ENCODE measurements at places on chromosomes 13 and 19.
A peak's percentile ranks its signal among the peaks of the same experiment; 100 is the strongest.

- H3K27me3 ChIP-seq, result peaks cover 8% of the 10 kb centered on the region
- H3K27ac ChIP-seq, result no peak overlapping the region
- no peak overlapping the region for H3K4me3 ChIP-seq
- H3K36me3 ChIP-seq, result no peaks in the 10 kb centered on the region
Observed at GRCh38 chr19:28377077-28377476, 835.9 kb downstream of the UQCRFS1 start.

- H3K27ac ChIP-seq, result no peak overlapping the region
- no peaks in the 10 kb centered on the region for H3K36me3 ChIP-seq
- peaks cover 8% of the 10 kb centered on the region for H3K4me1 ChIP-seq
Observed at GRCh38 chr19:42052241-42052863, 17.7 kb downstream of the GRIK5 start.

GRCh38 chr19:15091918-15092753, 10.1 kb downstream of the OR1I1 start:
- no peak overlapping the region for H3K4me3 ChIP-seq
- no peak for DNase-seq
- H3K27ac ChIP-seq, result no peak overlapping the region
- H3K4me1 ChIP-seq, result no peaks in the 10 kb centered on the region
- no peaks in the 10 kb centered on the region for H3K36me3 ChIP-seq

DNA sequence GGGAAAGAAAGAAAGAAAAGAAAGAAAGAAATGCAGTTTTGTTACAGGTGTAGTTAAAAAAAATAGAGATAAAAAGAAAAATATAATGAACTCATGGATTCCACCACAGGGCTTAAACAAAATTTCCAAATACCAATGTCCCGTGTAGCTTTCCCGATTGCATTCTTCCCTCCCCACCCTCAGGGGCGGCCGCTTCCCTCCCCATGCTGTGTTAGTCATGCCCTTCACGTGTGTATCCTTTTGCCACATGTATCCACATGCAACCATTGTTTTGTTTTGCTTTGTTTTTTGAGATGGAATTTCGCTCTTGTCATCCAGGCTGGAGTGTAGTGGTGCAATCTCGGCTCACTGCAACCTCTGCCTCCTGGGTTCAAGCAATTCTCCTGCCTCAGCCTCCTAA, 3.6 kb upstream of the KMT5C start:
- no peak overlapping the region for H3K4me3 ChIP-seq
- peaks cover 35% of the 10 kb centered on the region for H3K36me3 ChIP-seq
- DNase-seq, result no peak
- no peak overlapping the region for H3K27ac ChIP-seq
- peaks cover 27% of the 10 kb centered on the region for H3K4me1 ChIP-seq
- H3K27me3 ChIP-seq, result peaks cover 52% of the 10 kb centered on the region

- H3K4me1 ChIP-seq, result no peaks in the 10 kb centered on the region
- no peak overlapping the region for H3K27ac ChIP-seq
Observed at GRCh38 chr13:67100730-67101129, 129.4 kb downstream of the PCDH9 start.

DNA sequence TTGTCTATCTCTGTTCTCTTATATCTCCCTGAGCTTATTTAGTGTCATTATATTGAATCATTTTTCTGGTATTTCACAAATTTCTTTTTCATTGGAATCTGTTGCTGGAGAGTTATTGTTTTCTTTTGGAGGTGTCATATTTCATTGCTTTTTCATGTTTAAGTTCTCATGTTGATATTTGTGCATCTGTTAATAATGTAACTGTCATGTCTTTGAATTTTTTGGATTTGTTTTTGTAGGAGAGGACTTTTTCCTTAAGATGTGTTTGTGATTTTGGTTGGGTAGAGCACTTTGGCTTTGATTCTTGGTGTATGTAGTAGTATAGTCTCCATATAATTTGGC, 64.0 kb downstream of the DNAJC3 start:
- H3K4me1 ChIP-seq, result peaks cover 27% of the 10 kb centered on the region
- H3K4me3 ChIP-seq, result no peak overlapping the region
- DNase-seq, result no peak
- no peak overlapping the region for H3K27ac ChIP-seq
- H3K36me3 ChIP-seq, result peaks cover 4% of the 10 kb centered on the region

DNA sequence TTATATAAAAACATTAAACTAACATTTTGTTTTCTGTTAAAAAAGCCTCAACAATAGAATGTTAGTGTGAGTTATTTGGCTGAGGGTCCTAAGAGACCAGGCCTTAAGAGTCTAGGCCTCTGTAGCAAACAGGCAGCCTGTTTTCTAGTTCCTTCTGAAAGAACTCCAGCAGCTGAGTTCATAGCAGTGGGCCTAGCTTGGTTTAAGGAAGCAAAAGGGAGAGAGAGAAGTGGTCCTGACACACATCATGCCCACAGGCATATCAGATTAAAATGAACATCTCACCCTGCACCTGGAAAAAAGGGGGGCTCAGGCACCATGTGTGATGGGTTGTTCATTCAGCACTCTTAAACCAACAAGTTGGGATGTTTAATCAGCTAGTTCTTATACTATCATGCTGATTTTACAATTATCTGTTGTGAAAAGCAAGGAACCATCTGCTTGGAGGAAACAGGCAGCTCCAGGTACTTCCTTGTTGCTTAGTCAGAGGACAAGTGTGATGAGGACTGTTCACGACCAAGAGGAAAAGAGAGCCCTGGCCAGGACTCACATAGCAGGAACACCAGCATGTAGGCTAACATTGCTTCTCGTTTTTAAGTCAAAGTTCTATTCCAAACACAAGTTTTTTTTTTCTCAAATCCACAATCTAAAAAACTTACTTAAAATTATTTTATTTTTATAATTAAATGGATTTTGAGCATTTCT, 81.3 kb upstream of the FRY start:
- H3K27me3 ChIP-seq, result no peaks in the 10 kb centered on the region
- H3K4me1 ChIP-seq, result no peaks in the 10 kb centered on the region
- H3K27ac ChIP-seq, result no peak overlapping the region
- H3K36me3 ChIP-seq, result no peaks in the 10 kb centered on the region
- H3K4me3 ChIP-seq, result no peak overlapping the region
- no peak for DNase-seq

GRCh38 chr19:7852851-7853769, 21.1 kb downstream of the PRR36 start:
- no peak overlapping the region for H3K4me3 ChIP-seq
- DNase-seq, result peak; percentile 42
- H3K27me3 ChIP-seq, result peaks cover 17% of the 10 kb centered on the region
- H3K27ac ChIP-seq, result peak overlapping the region; percentile 68

DNA sequence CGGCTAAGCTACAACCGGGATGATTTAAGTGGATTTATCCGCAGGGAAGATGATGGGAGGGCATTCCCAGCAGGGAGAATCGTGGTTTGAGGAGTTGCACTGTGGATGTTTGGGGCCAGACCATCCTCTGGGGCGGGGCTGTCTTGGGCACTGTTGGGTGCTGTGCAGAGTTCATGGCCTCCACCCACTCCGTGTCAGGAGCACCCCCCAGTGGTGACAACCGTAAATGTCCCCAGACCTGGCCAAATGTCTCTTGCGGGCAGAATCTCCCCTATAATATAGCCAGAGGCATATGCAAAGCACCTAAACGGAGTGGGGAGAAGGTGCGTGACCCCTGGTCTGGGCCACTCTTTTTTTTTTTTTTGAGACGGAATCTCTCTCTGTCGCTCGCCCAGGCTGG, 40.2 kb downstream of the SMIM24 start:
- no peak overlapping the region for H3K27ac ChIP-seq
- DNase-seq, result peak; percentile 38
- H3K4me1 ChIP-seq, result peaks cover 16% of the 10 kb centered on the region
- no peaks in the 10 kb centered on the region for H3K27me3 ChIP-seq

DNA sequence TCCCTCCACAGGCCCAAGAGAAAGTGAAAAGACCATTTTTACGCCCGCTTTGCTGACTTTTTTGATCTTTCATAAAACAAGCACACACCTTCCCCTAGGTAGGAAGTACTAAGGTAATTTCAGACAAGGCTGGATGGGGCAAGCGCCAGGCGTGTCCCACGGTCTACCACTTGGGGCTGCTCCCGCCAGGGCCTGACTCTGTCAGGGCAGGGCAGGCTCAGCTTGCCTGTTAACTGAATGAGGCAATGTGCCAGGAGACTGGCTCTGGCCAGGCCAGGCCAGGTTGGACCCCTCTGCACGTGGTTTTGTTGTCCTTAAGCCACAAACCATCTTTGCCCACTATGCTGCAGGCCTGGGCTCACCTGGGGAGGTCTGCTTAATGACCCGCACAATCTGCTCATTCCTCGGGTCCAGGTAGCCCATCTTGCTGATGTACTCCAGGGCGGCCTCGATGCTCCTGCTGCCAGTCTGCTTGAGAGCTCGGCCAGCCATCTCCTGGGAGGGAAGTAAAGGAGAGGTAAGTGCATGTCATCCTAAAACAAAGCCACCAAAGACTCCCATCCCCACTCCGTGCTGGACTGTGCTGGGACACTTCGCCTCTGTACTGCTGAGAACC, 70.4 kb downstream of the LATS2 start:
- peaks cover 13% of the 10 kb centered on the region for H3K27me3 ChIP-seq
- H3K4me1 ChIP-seq, result no peaks in the 10 kb centered on the region
- DNase-seq, result no peak
- H3K4me3 ChIP-seq, result no peak overlapping the region
- H3K36me3 ChIP-seq, result peaks cover 15% of the 10 kb centered on the region

DNA sequence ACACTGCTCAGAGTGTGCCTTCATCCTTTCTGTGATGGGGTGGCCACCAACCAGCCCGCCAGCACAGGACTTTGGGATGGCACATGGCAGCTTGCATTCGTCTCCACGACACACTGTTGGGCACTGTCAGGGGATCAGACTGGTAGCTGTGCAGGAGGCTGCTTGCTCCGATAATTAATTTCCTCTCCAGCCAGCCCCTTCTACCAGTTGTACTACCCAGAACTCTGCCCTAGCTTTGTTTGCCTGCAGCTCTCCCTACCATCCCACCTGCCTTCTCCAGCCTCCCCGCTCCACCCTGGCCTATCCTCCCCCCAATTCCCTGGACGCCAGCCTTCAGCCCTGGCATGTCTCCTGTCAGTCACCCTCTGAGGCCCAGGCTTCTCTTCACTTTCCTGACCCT, 228.3 kb downstream of the TSHZ3 start:
- no peaks in the 10 kb centered on the region for H3K4me1 ChIP-seq
- peaks cover 18% of the 10 kb centered on the region for H3K27me3 ChIP-seq
- DNase-seq, result no peak
- no peak overlapping the region for H3K4me3 ChIP-seq
- no peak overlapping the region for H3K27ac ChIP-seq

- peak within 1 kb of the TSS; percentile 91 for H3K27ac ChIP-seq
- DNase-seq, result peak; percentile 9
- H3K27me3 ChIP-seq, result peaks cover 31% of the 10 kb centered on the region
- peaks cover 8% of the 10 kb centered on the region for H3K4me1 ChIP-seq
- H3K4me3 ChIP-seq, result peak within 1 kb of the TSS; percentile 94
Observed at GRCh38 chr19:43950834-43951645, at the start of gene ZNF221. TSS of gene ZNF221 (plus strand) at chr19:43951228. CDS start at chr19:43962727, 11,499 bp downstream.

DNA sequence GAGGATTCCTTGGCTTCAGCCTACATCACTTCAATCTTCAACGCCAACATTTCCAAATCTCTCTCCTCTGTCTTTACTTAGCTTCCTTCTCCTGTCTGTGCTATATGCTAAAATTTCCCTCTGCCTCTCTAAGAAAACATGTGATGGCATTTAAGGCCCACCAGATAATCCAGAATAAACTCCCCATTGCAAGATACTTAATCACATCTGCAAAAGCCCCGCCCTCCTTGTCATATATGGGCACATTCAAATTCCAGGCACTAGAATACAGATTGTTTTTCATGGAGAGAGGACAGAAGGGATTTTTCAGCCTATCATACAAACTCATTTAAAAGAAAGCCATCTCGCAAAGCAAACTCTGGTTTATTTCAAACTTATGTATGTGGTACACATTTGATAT, 16.2 kb downstream of the ARGLU1 start:
- H3K27me3 ChIP-seq, result no peaks in the 10 kb centered on the region
- no peak overlapping the region for H3K4me3 ChIP-seq
- H3K4me1 ChIP-seq, result peaks cover 60% of the 10 kb centered on the region
- peak overlapping the region; percentile 9 for H3K27ac ChIP-seq

DNA sequence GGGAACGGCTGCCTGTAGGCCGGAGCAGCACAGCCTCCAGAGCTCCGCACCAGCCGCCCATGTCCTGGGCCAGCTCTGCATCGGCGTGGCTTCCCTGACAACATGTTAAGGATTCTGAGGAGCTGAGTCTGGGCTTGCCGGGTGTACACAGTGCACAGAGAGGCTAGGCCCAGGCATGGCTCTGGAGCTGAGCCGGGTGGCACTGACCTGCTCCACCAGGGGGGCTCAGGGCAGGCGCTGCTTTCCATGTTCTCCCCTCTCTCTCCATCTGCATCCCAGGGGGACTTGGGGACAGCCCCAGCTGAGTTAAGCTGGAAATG, 31.6 kb downstream of the AP1M1 start:
- no peaks in the 10 kb centered on the region for H3K27me3 ChIP-seq
- H3K27ac ChIP-seq, result no peak overlapping the region
- H3K4me1 ChIP-seq, result no peaks in the 10 kb centered on the region

- H3K4me3 ChIP-seq, result no peak overlapping the region
- no peaks in the 10 kb centered on the region for H3K27me3 ChIP-seq
- H3K36me3 ChIP-seq, result peaks cover 21% of the 10 kb centered on the region
- H3K4me1 ChIP-seq, result no peaks in the 10 kb centered on the region
- no peak overlapping the region for H3K27ac ChIP-seq
Observed at GRCh38 chr13:95716231-95716630, 39.3 kb downstream of the DNAJC3 start.

DNA sequence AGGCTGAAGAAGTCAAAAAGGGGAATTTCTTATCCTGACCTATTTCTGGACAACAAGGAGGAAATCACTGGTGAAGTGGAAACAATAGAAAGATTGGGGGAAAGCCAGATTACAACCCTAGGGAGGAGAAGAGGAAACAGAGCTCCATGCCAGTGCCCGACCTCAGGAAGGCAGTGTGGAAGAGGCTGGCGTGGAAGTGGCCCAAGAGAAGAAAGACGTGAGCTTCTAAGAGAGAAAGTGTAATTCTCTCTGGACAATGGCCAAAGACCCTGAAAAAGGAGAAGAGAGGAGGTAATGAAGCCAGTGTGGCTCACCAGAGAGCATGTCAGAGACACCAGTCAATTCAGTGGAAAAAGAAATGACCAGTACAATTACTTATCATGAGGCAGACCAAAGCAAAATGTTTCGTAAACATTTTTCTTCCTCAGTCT, 52.6 kb upstream of the URAD start:
- peaks cover 2% of the 10 kb centered on the region for H3K36me3 ChIP-seq
- H3K4me3 ChIP-seq, result no peak overlapping the region
- H3K27ac ChIP-seq, result no peak overlapping the region
- H3K4me1 ChIP-seq, result no peaks in the 10 kb centered on the region

GRCh38 chr19:35330475-35330874, 1.5 kb downstream of the CD22 start:
- no peak overlapping the region for H3K27ac ChIP-seq
- H3K36me3 ChIP-seq, result no peaks in the 10 kb centered on the region
- no peak for DNase-seq
- peaks cover 56% of the 10 kb centered on the region for H3K27me3 ChIP-seq
- H3K4me1 ChIP-seq, result no peaks in the 10 kb centered on the region
